ENCODE measurements at places on chromosomes 3 and 15.

DNA sequence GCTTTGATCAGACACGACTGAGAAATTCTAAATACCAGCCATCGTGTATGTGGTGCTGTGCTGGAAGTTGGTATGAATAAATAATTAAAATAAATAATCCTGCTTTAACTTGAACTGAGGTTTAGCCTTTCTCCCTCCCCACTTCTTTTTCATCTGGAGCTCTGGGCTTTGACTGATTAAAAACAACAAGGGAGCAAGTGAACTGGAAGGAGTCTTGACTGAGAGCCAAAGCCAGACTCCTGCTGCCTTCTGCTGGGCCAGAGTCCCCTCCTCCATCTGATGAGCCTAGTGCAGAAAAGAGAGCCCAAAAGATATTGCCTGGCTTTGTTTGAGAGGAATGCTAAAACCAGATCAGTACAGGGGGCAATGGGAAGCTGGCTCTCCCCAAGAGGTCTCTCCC, 96.0 kb downstream of the CCNL1 start:
- no peak for DNase-seq

DNA sequence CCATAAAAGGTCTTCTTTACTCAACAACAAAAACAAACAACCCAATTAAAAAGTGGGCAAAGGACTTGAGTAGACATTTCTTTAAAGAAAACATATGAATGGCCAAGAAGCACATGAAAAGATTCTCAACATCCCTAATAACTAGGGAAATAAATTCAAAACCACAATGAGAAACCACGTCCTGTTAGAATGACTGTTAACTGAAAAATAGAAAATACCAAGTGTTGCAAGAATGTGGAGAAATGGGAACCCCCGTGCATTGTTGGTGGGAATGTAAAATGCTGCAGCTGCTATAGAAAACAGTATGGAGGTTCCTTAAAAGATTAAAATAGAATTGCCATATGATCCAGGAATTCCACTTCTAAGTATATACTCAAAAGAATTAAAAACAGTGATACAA, 34.8 kb downstream of the NMNAT3 start:
- no peak for DNase-seq

DNA sequence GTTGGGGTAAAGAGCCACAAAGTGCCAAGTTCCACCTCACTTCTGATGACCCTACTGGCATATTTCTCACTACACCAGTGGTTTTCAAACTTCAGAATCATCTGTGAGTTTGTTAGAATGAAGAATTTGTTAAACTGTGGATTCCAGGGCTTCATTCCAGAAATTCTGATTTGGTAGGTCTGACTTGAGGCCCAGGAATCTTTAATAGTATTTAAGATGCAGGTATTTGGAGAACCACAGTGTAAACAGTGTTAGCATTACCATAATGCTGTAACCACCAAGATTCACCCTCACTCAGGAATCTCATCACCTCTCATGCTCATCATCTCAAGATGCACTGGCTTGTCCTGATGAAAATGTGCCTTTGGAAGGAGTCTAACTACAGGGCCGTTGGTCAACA, 6.0 kb downstream of the KCNMB3 start:
- DNase-seq: no peak

- no peak for DNase-seq
These were observed 503.8 kb downstream of the MECOM start for GRCh38 chr3:169159726-169160125.

DNA sequence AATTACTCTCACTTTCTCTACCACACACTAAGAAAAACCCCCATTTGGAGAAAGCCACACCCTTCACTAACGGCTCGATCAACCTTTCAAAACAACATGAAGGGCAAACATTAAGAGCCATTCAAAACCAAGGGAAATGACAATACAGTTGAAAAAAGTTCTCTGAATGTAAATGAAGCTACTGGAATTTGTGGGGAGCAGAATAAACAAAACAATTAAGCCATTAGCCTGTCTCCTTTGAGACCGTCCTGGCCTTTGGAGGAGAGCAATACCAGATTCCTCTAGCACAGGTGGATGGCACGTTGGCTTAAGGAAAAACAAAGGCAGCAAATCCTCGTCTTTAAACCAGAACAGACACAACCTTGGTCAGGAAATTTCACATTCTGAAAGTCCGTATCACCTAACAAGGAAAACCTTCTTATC, 18.7 kb downstream of the MYO1E start:
- DNase-seq: peak; percentile 40

GRCh38 chr3:192923731-192924130, 6.1 kb upstream of the MB21D2 start:
- no peak for DNase-seq

- no peak for DNase-seq
These were observed 308.6 kb downstream of the MECOM start for GRCh38 chr3:169354774-169355501.

- no peak for DNase-seq
These were observed 85.3 kb upstream of the SLC6A6 start for GRCh38 chr3:14317057-14317553.

DNA sequence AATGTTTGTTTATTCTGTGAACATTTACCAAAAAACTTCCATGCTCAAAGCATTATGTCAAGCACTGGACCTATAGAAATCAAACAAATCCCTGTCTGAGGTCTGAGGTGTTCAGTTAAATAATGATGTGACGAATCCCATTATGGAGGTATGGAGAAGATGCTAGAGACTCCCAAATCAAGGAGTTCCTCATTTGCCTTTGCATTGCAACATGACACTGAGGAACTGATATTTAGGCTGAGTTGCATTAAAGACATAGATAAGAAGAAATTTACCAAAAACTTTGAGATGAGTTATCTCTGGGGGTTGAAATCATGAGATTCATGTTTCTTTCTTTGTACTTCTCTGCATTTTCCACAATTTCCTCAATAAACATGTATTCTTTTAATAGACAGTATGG, 16.0 kb downstream of the CD200 start:
- DNase-seq: no peak

GRCh38 chr15:43151688-43152087, 18.3 kb downstream of the TMEM62 start:
- DNase-seq: no peak

GRCh38 chr3:159782724-159783421, 205.8 kb upstream of the IL12A start:
- no peak for DNase-seq

DNA sequence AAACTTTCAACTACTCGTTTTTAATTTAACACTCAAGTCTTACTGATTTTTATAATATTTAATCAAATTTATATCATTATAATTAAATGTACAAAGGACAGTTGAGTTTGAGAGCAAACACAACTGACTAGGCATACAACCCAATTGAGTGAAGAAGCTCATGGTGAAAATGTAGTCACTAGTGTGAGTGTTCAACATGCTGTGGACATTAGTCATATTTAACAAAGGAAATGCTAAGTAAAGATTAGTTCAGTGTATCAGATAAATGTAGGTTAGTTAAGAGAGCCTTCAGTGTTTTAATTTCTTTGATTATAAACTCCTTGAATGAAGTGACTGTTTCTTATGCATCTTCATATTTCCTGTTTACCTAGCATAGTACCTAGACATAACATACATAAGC, 444.2 kb upstream of the GOLIM4 start:
- no peak for DNase-seq

- DNase-seq: no peak
These were observed 105.0 kb downstream of the IQCH start for GRCh38 chr15:67359431-67360079.

- DNase-seq: no peak
These were observed 191.4 kb downstream of the THRB start for GRCh38 chr3:24303057-24303754.

GRCh38 chr3:171257251-171258203, 202.7 kb downstream of the TNIK start:
- DNase-seq: no peak

DNA sequence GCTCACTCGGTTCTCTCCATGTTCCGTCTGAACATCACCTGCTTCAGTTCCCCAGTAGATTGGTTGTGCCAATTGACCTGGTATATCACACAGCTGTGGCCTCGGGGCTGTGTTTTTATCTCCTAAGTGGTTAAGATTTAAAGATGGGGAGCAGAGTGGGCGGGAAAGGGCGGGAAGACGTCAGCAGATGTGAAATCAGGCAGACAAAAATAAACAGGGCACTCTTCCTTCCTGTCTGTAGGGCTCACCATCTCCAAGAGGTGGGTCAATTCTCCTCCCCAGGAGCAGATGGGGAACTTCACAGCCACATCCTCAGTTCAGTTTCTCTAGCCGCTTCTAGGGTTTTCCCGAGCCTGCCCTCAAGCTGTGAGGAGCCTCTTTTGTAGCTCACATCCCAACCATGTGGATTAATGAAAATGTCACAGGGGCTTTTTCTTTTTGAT, 26.8 kb upstream of the LIMD1 start:
- DNase-seq: no peak

GRCh38 chr3:141407825-141408224, 39.5 kb downstream of the ZBTB38 start:
- no peak for DNase-seq

- DNase-seq: no peak
These were observed 322.8 kb upstream of the CTNNB1 start for GRCh38 chr3:40876496-40876895.

DNA sequence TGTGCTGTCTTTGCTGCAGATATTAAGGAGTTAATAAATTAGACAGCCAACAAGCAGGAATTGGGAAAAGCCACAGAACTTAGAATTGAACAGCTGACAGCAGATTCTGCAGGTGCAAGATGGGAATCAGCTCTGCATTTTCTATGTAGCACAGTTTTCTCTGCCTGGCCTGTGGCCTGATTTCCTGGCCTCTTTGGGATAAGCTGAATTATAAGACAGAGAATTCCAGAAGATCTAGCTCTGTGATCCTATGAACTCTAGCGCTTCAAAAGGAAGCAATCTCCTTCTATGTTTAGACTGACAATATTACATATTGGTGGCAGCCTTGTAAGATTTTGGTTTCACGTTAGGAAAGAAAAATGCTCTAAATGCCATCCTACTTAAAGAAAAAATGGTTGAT, 24.0 kb upstream of the SOX2 start:
- no peak for DNase-seq

DNA sequence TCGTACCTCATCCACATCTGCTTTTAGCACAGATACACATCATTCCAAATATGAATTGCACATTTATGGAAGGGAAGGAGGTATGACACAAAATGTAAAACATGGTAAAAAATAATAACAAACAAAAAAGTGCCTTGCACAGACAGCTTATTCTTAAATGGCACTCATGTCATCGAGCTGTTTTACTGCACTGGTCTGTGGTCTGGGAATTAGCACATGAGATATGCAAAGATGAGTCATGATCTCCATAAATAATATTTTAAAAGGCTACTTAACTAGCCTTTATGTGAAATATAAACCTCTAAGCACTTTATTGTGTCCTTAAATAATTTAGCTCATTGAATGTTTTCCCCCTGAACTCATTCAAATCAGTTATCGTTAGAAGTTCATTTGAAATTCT, 142.2 kb upstream of the ZNF385D start:
- no peak for DNase-seq

- peak; percentile 18 for DNase-seq
These were observed 45.4 kb downstream of the PPCDC start for GRCh38 chr15:75068748-75069147.

DNA sequence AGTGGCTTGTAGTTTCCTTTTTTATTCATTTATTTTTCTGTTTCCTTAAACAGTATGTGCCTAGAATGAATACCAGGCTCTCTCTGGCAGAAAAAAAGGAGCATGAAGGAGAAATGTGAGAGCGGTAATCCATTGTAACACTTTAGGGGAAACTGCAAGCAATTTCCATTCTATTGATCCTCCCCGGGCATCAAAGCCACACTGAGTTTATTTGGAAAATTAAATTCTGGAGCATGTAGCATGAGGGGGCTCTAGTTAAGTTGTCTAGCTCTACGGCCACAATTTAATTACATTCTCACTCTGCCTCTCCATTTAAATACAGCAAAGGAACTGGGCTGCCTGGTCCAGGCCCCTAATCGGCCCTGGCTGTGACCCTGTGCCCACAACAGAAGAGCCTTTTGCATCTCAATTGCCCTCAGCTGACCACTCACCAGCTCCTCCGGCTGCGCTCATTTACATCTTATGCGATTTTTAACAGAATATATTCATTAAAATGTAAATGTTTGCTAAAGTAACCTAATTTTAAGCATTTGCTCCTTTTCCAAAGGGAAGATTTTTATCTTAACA, 72.9 kb downstream of the MEGF11 start:
- no peak for DNase-seq

DNA sequence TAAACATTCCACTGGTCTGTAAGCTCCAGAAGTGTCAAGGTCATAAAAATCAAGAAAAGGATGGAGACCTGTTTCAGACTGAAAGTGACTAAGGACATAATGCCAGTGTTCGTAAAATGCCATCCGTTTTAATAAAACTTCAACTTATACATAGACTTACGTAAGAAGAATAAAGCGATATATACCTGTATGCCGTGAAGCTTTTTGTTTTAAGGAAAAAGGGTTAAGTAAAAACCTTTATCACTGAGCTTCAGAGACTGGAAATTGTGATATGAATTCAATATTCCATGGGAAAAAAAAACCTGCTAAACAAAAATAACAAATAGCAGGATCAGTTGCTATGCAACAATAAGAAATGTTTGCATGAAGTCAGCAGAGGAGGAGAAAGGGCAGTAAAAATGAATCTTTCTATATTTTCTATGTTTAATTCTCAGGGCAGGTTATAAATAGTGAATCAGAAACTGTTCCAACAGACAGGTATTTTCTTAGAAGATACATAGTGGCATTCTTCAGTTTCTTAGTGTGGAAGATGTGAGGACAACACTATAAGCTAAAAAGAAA, 42.5 kb downstream of the CHSY1 start:
- no peak for DNase-seq

DNA sequence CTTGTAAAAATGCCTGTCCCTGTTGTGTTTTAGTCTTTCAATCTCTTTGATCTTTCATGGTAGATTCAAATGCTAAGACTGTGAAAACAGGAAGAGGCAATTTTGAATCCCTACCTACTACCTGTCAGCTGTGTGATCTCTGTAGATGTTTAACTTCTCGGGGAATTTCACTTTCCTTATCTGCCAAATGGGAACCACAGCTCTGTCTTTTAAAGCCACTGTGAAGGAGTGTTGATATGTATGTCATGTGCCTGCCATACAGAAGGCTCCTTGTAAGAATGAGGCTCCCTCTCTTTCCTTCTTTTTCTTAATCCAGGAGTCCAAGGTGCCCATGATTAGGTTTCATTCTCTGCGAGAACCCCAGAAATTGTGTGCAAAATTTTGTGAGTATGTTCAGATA, 139.6 kb upstream of the ADAMTS9 start:
- no peak for DNase-seq

GRCh38 chr3:72070005-72070404, 285.1 kb upstream of the PROK2 start:
- DNase-seq: no peak

GRCh38 chr3:39721076-39721475, 88.3 kb upstream of the MYRIP start:
- DNase-seq: no peak

DNA sequence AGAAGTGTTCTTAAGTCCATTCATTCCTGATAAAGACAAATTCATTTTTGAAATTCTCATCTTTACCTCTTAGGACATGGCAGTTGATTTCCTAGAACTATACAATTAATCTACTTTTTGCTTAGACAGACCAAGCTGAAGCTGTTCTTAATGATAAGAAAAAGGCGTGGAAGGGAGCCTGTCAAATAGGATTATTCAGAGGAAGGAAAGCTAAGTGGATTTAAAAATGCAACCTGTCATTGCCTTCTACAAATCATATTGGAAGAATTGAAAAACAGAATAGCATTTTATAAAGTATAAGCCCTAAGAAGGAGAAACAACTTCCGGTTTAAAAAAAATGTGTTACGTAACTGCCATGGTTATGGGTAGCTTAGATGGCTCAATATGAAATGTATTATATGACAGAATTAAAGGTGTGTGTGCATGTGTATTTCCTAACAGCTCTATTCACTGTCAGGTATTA, 81.2 kb upstream of the RAP2B start:
- DNase-seq: no peak

GRCh38 chr3:158789592-158789991, 12.3 kb upstream of the MFSD1 start:
- no peak for DNase-seq
